ENCODE measurements at places on chromosomes 5 and 9. TPM values are rescaled to one million over a fixed set of nuclear protein-coding genes. Genes with fewer than 3 reads are reported as not detected.

- DNase-seq: no peak
Observed at GRCh38 chr9:135575995-135576631, 14.6 kb downstream of the PAEP start.

DNA sequence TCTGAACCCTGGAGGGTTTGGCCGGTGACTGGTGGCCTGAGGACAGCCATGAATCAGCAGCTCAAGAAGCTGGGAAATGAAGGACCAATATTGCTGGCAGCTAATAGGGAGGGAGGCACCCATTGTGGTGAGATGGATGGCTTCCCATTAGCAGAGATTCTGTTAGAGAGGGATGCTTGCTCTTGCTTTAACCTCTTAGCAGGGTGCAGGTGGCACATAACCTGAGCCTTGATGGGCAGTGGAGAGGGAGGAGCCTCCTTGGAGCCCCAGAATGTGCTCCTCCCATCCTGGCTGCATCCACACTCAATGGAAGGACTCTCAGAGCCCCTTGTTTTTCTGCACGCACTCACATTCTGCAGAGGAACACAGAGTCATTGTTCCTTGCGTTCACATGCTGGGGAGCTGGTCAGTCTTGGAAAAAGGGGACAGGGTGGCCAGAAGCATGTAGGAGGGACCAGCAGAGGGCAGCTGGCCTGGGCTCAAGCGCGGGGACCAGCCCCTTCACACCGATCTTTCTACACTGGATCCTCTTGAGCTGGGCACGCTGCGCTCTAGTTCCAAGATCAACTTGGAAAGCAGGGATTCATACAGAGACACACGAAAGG is 161.8 kb downstream of the MED10 start:
- DNase-seq: no peak

GRCh38 chr5:107499237-107499636 is 171.5 kb downstream of the EFNA5 start:
- DNase-seq: no peak

DNA sequence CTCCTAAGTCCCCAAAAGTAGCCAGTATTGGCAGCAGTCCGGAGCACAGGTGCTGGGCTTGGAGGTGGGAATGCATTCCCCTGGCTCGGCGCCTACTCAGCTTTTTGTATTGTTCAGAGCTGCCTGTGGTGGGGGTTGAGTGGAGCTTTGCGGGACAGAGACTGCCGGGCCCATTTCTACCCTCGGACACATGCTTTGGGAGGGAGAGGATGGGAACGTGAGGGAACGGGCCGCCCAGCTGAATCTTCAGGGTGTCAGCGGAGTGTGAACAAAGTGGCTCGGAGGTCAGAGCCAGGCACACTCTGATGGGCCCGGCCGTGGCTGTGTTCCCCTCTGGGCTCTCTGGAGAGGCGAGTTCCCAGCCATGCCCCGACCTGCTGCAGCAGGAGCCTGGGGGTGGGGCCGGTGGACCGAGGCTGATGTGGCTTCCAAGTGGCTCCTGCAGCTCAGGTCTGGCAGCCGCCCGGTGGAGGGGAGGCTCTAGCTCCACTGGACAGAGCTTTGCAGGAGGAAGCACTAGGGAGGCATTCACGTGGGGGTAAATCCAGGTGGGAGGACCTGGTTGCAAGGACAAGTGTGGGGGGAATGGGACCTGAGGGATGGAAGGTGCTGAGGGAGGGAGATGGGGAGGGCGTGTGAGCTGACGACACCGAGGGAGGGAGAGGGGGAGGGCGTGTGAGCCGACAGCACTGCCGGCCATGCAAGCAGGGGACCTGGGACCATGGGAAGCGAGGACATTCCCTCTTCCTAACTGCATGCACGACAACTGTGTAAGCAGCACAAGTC is 31.1 kb upstream of the SLC6A3 start:
- DNase-seq: no peak

Gene BARHL1
- not detected for polyA plus RNA-seq
